ENCODE measurements at places on chromosomes 5 and 9. TPM values are rescaled to one million over a fixed set of nuclear protein-coding genes. Genes with fewer than 3 reads are reported as not detected.

Gene UBLCP1
- 28.4 TPM for total RNA-seq

GRCh38 chr9:80775530-80775929 is 913.8 kb downstream of the TLE1 start:
- DNase-seq = no peak

Gene ENTR1
- 54.3 TPM for total RNA-seq

DNA sequence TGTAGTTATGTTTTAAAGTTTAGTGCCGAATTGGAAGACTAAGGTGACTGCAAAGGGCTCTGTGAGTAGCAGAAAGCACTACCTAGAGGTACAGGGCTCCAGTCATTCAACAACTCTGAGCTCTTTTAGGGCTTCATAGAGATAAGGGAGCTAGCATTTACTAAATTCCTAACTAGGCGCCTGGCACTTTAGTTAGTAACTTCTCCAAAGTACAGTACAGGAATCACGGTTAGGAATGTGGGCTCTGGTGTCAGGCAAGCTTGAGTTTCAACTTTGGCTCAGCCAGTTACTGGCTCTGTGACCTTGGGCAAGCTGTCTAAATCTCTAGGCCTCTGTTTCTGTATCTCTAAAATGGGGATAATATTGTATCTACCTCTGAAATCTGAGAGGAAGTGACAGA is 115.3 kb downstream of the SLIT3 start:
- no peak for DNase-seq

DNA sequence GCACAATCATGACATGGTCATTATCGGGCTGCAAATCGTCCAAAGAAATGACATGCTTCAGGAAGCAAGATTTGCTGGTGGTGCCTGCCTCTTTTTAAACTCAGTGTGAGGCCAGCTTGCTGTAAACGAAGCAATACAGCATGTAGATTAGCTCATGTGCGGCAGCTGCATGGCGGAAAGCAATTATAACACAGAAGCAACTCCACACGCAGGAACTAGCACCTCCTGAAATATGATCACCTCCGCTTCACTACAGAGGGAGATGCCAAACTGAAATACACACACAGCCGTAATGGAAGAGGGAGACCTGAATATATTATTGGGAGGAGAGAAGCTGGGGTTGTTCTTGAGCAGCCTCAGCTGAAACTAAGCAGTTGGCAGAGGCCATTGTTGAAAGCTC is 312.5 kb downstream of the PSAT1 start:
- no peak for DNase-seq

DNA sequence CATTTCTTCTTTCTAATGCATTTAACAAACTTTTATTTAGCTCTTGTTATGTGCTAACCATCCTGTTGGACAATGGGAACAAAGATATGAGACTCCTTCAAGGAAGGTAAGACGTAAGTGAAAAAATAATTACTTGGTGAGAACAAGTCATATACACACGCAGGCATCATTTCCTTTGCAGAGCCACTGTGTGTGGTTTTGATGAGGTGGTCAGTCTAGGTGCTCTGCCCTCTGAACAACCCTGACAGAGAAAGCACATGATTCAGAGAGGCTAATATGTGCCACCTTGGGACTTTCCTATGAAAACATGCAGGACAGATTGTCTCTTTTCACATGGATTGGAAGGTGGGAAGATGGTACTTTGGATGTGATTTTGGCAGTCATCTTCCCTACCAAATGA is 1162.5 kb upstream of the DMAC1 start:
- no peak for DNase-seq

- no peak for DNase-seq
Measured at GRCh38 chr9:16029796-16030363, 477.0 kb downstream of the CCDC171 start.

Gene PCDHGA5
- total RNA-seq = 0.11 TPM

DNA sequence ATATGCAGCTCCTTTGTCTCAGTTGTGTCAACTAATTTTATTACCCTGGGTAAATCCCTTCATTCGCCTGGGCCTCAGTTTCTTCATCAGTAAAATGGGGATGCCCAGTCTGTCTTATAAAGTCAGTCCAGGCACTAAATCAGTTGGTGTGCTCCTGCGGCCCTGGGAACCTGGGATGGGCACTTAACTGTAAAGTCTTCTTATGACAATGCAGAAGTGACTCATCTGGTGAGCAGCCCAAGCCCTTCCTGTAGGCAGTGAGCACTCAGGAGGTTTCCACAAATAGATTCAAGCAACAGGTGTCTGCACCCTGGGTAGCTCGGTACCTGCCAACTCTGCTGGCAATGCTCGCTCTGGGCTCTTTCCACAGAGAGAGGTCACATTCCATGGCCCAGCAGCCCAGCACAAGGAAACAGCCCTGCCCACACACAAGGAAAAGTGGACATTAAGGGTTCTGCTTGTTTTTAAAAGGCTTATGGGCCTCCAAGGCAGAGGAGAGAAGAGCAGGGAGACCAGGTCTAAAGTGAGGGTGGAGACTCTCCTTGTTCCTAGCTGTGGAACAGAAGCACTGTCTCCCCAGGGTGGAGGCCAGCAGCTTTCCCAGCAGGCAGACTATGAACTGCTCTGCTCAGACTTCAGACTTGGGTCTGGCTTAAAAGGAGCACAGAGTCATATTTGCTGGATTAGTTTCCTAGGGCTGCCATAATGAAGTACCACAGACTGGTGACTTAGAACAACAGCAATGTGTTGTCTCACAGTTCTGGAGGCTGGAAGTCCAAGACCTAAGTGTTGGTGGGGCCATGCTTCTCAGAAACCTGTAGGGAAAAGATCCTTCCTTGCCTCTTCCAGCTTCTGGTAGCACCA is 89.7 kb upstream of the ADRA1B start:
- no peak for DNase-seq

Gene NRARP
- total RNA-seq = 1.4 TPM

- peak; percentile 52 for DNase-seq
Measured at GRCh38 chr9:136117291-136117915, 1.3 kb downstream of the TMEM250 start.

Gene OR1J2
- not detected for total RNA-seq

- DNase-seq = no peak
Measured at GRCh38 chr9:36443581-36443980, 43.5 kb upstream of the RNF38 start.

GRCh38 chr9:21266733-21267484 is 27.1 kb upstream of the IFNA14 start:
- no peak for DNase-seq

GRCh38 chr9:105693435-105694189 is 729 bp upstream of the TMEM38B start:
- DNase-seq = peak; percentile 27

GRCh38 chr5:59790776-59791475 is 102.6 kb downstream of the PDE4D start:
- no peak for DNase-seq

Gene C9orf153
- 0.42 TPM for total RNA-seq

All from activated CD8-positive, alpha-beta T cell treated with anti-CD3 and anti-CD28 coated beads, Interleukin-2, amount 10 ng/mL, durations not matched to agents 7 days and 5 days (primary cell).